ENCODE measurements at places on chromosomes 12 and 14.

DNA sequence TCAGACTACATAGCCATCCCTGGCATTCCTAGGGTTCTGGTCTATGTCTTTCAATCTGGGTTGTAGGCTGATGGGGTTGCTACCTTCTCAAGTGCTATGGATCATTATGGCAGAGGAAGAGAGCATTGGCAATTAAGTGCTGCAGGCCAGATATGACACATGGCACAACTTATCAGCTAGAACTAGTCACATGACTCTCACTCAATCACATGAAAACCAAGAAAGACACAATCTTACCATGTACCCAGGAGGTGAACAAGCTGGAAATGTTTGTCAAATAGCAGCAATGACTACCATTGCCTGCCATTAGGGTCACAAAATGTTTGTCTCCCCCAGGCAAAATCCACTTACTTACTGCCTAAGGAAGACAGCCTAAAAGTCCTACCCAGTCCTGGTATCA, 80.4 kb downstream of the GALNT8 start:
- no peak for DNase-seq

GRCh38 chr14:89489761-89490437, 72.9 kb upstream of the FOXN3 start:
- no peak for DNase-seq

- DNase-seq = no peak
Measured at GRCh38 chr12:76633415-76633814, 73.8 kb upstream of the OSBPL8 start.

DNA sequence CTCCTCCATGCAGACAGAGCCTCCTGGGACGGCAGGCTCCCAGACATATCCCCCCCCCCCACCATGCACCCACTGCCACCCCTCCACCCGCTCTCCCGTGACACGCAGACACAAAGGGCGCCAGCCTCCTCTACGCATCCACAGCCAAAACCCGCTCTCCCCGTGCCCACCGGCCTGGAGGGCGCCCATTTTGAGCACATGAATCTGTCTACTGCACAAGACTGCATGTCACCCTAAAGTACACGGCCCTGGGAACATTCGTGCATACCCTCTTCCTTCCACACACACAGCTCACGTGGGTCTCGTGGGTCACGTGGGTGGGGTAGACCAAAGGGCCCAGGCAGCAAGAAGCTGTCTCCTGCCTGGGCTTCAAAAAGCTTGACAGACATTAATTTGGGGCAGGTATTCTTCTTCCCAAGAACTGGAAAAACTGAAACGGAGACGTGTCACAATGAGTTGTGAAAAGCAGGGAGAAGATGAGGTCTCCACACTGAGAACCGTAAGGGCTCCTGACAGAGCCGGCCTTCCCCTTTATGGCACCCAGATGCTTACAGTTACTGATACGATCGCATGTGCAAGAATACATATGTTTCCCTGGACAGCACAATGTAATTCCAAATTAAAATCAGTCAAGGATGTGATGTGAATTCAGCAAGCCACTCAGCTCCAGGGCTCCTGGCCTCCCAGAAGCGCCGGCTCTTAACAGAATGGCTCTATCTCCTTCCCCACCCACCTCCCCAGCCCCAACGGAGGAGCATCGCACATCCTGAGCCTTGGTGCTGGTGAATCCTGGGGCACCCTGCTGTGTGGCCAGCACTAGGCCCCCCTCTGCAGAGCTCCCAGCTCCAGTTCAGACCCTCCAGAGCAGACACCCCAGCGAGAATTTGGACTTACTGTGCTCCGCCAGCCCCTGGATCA, 1.9 kb downstream of the TGFB3 start:
- DNase-seq = no peak

GRCh38 chr12:3493043-3493858, 2.2 kb downstream of the PRMT8 start:
- no peak for DNase-seq

- no peak for DNase-seq
Measured at GRCh38 chr12:110311903-110312302, 30.9 kb downstream of the ATP2A2 start.

DNA sequence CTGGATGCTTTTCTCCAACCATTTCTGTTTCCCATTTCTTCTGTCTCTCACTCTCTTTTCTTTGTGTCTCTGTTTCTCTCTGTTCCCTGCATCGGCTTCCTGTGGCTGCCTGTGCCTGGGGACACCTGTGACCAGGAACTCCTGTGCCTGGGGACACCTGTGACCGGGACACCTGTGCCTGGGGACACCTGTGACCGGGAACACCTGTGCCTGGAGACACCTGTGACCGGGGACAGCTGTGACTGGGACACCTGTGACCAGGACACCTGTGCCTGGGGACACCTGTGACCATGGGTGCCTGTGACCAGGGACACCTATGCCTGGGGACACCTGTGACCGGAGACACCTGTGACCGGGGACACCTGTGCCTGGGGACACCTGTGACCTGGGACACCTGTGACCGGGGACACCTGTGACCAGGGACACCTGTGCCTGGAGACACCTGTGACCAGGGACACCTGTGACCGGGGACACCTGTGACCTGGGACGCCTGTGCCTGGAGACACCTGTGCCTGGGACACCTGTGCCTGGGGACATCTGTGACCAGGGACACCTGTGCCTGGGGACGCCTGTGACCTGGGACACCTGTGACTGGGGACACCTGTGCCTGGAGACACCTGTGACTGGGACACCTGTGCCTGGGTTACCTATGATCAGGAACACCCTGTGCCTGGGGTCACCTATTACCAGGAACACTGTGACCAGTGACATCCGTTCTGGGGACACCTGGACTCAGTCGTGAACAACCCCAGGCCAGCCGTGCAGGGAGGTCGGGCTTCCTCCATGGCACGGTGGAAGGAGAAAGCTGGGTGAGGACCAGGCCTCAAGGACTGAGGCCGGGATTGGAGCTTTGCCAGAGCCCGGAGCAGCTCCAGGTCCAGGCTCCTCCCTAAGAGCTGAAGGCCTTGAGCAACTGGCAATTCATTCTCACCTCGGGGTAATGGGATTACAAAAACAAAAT, 23.4 kb upstream of the FBRSL1 start:
- no peak for DNase-seq

- DNase-seq = no peak
Measured at GRCh38 chr12:47270782-47271664, 191.3 kb upstream of the AMIGO2 start.

DNA sequence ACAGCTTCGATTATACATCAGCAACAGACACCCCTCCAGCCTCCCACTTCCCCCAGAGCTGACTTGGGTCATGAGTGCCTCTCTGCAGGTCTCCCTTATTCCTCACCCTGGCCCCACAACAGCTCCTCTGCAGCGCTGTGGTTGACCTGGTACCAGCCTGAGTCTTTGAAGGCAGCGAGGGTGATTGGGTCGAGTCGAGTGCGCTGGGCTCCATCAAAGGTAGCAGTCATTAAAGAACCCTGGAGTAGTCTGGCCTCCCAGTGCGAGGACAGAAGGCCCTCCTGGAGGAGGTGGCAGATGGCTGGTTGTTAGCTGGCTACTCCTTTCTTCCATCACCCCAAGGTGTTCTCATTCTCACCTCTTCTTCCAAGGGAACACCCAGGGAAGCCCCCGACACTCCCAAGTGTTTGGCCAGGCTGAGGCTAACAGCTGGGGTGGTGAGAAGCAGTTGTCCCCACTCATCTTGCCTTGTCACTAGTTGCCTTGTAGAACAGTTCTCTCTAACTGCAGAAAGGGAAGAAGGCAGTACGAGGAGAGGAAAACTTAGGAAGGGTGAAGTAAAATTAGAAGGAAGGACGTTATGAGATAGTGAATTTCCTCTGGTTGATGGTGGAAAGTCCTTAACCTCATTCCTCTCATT, 2.7 kb downstream of the CIROP start:
- no peak for DNase-seq

GRCh38 chr14:59207506-59207933, 19.1 kb downstream of the DAAM1 start:
- DNase-seq = no peak

GRCh38 chr12:114864837-114865551, 181.0 kb upstream of the TBX3 start:
- DNase-seq = no peak

- no peak for DNase-seq
Measured at GRCh38 chr14:92717571-92718042, 30.8 kb downstream of the LGMN start.

- DNase-seq = no peak
Measured at GRCh38 chr14:71659159-71659558, 273.1 kb upstream of the RGS6 start.

GRCh38 chr14:60276347-60276746, 27.3 kb downstream of the PPM1A start:
- no peak for DNase-seq

DNA sequence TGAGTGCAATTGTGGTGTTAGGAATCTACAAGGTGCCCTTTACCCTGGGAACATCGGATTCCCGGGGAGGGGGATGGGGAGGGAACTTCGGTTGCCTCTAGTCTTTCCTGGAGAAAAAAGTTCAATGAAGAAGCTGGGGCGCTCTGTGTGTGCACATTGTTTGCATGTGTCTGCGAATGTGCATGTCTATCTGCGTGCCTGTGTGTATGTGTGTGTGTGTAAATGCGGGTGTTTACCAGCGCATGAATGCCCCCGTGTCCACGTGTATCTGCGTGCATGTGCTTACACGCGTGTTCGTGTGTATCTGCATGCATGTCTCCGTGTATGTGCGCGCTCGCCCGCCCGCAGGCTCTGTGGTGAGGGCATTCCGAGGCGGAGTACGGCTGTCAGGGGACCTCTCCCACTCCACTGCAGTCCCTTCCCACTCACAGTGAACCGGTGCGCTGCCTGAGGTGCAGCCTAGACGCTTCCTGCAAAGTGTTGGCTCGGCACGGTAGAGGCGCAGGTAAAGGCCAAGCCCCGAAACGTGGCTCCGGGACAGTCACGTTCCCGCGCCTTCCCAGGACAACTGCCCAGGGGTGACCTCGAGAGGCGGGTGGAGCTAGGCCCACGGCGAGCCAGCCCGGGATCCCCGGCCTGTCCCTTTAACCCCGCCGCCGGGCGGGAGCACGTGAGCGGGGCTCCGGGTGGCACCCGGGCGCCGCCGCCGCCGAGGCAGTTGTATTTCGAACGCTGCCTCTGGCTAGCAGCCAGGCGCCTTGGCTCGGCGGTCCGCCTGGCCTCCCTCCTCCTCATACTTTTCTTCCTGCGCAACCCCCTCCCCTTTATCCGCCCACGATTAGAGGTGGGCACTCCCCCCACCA, 539 bp upstream of the HMGA2 start:
- DNase-seq = no peak

DNA sequence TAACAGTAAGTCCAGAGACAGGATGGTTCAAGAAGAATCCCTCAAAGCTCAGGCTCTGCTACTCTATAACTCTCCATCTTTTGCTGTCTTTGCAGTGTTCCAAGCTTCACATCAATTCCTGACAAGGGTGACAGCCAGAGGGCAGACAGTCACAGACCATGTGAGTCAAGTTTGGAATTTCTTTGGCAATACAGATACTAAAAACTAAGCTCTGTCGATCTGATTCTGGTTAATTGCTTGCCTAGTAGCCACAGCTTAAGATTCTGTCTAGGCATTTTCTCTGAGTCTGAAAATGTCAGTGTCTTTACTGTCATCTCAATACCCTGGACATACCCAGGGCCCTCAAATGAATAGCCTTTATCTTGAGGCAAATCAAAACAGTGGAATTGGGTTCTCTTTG, 153.7 kb downstream of the CEP128 start:
- DNase-seq = no peak

- DNase-seq = no peak
Measured at GRCh38 chr14:24971255-24971654, 78.7 kb downstream of the STXBP6 start.

GRCh38 chr12:102322254-102322653, 124.6 kb upstream of the PMCH start:
- DNase-seq = no peak

- no peak for DNase-seq
Measured at GRCh38 chr14:86363047-86363446, 833.1 kb downstream of the FLRT2 start.

DNA sequence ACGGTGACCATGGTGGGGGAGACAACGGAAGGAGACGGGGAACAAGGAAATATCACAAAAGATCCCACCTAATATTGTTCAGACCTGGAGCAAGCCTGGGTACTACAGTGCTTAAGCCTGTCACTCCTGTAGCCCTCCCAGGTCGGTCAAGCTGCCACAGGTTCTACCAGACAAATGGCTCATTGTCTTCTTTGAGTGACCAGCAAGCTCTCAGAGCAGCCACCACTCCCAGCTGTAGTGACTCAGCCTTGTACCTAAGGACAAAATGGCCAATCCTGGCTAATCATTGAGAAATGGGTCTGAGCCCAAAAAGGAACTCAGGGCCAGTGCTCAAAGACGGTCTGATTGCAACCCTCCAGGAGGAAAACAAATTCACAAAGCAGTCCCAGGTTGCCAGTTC, 238.4 kb upstream of the NOS1 start:
- DNase-seq = no peak

- no peak for DNase-seq
Measured at GRCh38 chr14:95458459-95458858, 58.0 kb downstream of the SYNE3 start.

DNA sequence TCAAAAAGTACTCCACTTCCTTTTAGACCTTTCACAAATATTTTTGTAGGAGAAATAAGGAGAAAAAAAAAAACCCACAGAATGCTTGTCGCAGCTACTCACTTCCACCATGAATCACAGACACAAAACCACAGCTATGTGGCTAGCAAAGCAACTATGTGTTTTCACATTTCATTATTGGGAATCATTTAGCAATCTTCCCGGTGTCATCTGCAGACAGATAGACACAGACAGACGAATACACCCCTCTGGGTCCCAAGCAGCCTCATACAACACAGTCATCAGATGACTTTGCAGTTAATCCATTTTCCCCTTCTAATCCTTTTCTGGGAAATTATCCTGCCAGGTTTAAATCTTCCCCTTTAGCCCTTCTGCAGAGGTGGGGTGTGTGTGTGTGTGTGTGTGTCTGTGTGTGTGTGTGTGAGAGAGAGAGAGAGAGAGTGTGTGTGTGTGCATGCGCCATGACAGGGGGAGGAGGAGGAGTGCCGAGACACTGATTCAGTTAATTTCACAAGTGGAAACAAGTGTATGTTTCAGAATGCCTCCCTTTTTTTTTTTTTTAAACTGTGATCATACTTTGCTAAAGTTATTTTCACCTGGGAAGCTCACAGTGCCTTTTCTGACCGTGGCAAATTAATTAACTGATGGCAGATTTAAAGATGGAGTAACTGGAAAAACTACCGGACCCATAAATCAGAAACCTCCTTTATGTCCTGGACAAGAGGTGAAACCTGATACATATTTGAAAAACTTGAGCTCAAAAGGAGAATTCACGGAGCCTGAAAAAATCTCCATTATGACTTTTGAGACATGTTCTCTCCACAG, 39.9 kb downstream of the LTBP2 start:
- DNase-seq = peak; percentile 5

- no peak for DNase-seq
Measured at GRCh38 chr14:76109087-76109880, 42.4 kb upstream of the GPATCH2L start.

GRCh38 chr14:61188196-61188595, 92.9 kb downstream of the TMEM30B start:
- no peak for DNase-seq

- DNase-seq = no peak
Measured at GRCh38 chr12:47801904-47802246, 17.8 kb downstream of the HDAC7 start.

Data from activated T-cell treated with anti-CD3 and anti-CD28 coated beads for 4 hours (primary cell).